ENCODE measurements at places on chromosomes 3 and 15. TPM values are rescaled to one million over a fixed set of nuclear protein-coding genes. Genes with fewer than 3 reads are reported as not detected.

Gene ZMYND10
- 0.68 TPM for total RNA-seq

Gene ZNF501
- total RNA-seq: 0.40 TPM

Gene RAD51
- total RNA-seq: 6.1 TPM

Gene GRAMD1C
- total RNA-seq: 0.79 TPM

Gene PLCH1
- 0.12 TPM for total RNA-seq

Gene MORC1
- not detected for total RNA-seq

Gene FES
- 0.32 TPM for total RNA-seq

Gene CD276
- total RNA-seq: 52.8 TPM

Gene SKOR1
- 0.17 TPM for total RNA-seq

Gene AQP9
- total RNA-seq: 0.09 TPM

Gene IFT57
- 46.6 TPM for total RNA-seq

Gene BSN
- 0.10 TPM for total RNA-seq

- DNase-seq: no peak
These were observed 123.6 kb upstream of the ALCAM start for GRCh38 chr3:105243076-105243475.

GRCh38 chr3:71497971-71498444 is 85.5 kb downstream of the FOXP1 start:
- no peak for DNase-seq

GRCh38 chr3:190865419-190865818 is 2.9 kb upstream of the GMNC start:
- no peak for DNase-seq

- DNase-seq: no peak
These were observed 124.8 kb downstream of the BDH1 start for GRCh38 chr3:197430934-197431333.

GRCh38 chr15:68787609-68788263 is 33.0 kb downstream of the ANP32A start:
- no peak for DNase-seq

GRCh38 chr3:133209871-133210550 is 171.8 kb downstream of the TMEM108 start:
- DNase-seq: no peak

GRCh38 chr3:195013411-195014361 is 257.3 kb downstream of the XXYLT1 start:
- DNase-seq: no peak

GRCh38 chr15:100207053-100207452 is 134.7 kb downstream of the ADAMTS17 start:
- no peak for DNase-seq

GRCh38 chr3:143040261-143040879 is 39.0 kb downstream of the U2SURP start:
- peak; percentile 25 for DNase-seq

GRCh38 chr3:53217175-53217574 is 38.6 kb downstream of the TKT start:
- DNase-seq: no peak

DNA sequence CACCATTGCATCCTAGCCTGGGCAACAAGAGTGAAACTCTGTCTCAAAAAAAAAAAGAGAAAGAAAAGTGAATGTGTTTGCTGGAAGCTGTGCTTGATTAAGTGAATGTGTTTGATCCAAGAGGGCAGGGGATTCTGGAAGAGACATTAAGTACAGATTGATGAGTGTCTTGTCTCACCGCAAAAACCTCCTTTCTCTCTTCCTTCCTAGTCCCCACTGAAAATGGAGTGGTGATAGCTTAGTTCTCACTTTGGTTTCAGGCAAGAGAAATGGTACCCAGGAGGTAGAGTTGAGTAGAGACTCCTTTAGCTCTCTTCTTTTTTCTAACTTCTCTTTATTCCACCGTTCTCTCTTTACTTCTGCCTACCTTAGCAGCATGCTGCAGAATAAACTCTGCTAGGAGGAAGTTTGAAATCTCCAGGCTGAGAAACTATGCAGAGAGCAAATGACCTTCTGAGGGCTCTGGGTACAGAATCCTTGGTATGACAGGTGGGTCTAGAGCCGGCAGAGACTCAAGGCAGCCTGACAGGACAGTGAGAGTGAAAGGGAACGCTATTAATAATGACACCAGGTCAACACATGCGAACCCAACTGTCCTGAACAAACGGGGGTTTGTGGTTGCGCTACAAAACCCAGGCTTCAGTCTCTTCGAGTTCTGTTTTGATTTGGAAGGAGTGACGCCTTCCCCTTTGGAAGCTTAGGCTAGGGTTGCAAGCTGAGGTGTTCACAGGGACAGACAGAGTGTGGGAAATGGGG is 74.9 kb downstream of the SMAD3 start:
- DNase-seq: no peak

DNA sequence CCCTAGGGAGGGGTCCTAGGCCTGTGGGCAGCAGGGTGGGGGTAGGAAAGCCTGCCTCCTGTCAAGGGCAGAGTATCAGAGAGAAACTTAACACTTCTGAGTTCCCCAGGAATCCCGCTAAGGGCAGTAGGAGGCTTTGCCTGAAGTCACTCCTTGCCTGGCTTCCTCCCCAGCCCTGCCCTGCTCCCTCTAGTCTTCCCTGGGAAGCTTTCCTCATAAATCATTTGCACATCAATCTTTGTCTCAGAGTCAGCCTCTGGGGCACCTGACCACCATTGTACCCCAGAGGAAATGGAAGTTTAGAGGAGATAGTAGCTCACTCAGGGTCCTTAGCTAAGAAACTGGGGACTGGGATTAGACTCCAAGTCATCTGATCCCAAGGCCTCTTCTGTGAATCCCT is 129.4 kb upstream of the TLE3 start:
- DNase-seq: no peak

DNA sequence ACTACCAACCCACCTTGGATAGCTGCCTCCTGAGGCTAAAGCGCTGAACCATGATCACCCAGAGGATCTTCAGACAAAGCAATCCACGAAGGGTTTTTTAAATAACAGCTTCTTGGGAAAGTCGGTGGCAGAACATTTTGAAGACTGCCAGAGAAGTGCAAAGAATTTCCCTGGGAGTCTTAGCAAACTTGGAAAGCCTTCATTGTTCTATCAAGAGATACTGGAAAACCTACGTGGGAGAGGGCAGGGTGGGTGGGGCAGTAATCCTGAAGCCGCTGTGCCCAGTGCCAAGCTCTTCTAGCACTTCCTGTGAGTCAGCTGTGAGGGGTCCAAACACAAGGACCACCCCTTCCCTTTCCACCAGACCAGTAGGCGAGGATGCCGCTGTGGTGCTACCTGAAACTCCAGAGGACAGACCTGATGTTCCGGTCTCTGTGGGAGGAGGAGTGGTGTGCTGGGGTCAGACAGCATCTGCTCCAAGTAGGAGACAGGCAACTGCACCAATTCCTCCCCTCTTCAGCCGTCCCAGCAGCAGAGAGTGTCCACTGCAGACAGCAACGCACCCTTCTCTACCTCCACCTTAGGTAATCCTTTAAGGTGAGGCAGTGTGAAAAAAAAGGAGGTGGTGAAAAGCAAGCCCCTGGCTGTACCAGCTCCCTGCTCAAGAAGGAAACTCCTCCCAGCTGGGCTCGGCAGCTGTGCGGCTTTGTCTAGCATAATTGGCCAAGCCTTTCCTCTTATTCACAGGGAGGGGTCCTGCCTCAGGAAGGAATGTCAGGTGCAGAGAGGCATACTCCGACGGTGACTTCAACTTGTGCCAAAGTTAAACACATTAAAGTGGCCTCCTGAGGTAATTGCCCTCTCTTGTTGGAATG is 99.0 kb downstream of the TMCC1 start:
- DNase-seq: peak; percentile 84

GRCh38 chr15:62946940-62947339 is 95.6 kb upstream of the TPM1 start:
- DNase-seq: no peak

DNA sequence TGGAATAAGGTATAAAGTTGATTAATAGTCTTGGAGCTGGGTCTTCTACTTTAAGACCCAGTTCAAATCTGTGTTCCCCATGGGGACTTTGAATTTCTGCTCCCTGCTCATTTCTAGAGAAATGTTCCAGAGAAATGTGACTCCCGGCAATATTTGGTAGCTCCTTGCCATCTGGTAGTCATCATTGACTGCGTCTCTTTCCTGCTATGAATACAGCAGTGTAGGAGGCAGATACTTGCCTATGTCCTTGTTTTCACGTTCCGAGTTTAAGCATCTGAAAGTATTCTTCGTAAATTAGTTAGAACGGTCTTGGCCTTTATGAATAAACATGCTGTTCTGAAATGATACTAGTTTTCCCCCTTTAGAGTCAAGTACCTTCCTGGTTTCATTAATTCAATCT is 352.9 kb downstream of the PTPRG start:
- no peak for DNase-seq

DNA sequence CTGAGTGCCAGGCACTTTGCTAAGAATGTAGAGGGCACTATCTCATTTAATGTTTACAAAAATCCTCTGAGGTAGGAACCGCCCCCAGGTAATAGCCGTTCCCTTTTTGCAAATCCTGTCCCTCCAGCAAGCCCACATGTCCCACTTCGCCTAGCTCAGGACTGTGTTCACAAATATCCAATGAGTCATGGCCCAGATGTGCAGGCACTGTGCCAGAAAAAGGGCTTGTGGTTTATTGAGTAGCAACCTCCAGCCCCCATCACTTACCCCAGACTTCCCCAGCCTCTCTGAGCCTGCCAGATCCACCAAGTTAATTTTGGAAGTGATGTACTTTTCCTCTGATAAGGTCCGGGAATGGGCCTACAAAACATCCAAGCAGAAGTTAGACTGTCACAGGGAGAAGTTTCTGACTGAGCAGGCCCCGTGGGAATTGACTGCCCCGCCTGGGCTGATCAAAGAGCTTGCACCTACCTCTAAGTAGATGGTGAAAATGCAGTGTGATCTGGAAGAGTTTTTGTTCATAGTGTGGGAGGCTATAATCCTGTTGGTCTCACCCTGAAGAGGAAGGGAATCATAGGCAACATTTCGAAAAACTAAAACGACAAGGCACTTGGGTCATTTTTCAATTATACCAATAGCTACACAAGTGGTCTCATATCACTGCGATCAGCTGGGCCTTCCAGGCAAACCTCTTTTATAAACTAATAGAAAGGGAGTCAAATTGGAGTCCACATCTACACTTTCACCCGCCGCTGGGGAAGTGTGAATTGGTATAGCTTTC is 15.7 kb downstream of the KIF9 start:
- peak; percentile 94 for DNase-seq

DNA sequence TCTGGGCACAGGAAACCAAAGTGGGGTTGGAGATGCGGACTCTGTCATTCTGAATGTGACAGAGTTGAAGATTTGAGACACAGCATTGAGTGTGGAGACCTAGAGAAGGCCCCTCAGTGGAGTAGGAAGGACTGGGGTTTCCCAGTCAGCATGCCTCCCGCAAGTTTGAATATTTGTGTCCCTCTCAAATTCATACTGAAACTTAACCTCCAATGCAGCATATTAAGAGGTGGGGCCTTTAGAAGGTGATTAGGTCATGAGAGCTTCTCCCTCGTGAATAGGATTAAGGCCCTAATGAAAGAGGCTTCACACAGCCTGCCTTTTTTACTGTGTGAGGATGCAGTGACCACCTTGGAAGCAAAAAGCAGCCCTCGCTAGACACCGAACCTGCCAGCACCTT is 8.0 kb downstream of the HDDC3 start:
- no peak for DNase-seq

DNA sequence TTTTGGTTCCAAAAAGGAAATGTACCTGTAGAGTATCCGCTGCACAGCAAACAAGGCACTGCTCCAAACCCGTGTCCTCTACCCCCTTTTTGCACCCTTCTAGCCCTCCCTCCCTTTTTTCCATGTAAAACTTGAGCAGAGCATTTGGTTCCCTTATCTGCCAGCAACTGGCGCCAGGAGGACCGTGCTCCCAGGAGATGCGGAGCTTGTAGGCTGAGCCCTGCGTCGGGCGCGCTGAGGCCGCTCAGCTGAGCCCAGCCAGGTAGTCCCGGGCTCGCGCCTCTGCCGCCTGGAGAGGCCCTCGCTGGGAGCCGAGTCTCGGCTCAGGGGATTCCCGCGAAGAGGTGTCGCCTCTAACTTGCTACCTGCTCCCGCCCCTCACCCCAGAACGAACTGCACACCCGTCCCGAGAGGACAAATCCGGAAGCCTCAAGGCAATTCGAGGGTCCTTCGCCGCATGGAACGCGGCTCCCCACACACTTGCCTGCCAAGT is 575 bp downstream of the TRPM7 start:
- DNase-seq: peak; percentile 54
